ENCODE measurements at places on chromosomes 7 and 10. TPM values are rescaled to one million over a fixed set of nuclear protein-coding genes. Genes with fewer than 3 reads are reported as not detected.

DNA sequence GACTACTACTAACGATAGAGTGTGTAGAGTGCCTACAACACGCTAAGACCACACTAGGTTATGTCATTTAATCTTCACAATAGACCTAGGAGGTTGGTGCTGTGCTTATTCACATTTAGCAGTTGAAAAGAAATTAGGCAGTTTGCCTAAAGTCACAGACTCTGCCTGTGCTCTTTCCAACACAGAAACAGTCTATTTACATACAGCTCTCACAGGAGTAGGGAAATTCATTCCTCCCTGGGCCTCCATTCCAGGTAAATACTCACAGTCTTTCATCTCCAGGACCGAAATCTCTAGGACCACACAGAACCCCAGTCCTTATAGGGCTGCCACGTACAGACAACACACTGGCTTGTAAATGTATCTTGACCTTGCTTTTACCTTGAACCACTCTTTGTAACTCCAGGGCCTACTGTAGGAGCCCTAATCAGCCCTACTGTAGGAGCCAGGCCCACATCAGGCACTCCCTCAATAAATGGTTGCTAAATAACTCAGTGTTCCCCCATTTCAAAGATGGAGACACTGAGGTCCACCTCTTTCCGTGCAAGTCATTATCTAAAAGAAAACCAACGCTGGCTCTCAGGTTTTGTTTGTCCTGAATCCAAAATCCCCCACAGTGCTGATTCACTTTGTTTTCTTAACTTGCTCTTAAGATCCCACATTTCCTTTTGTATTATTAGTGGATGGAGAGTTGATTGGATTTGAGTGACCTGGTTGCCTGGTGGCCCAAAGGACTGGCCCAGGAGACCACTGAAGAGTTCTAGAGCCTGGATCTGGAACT is 146.9 kb downstream of the KCNMA1 start:
- H3K27me3 ChIP-seq = peaks cover 3% of the 10 kb centered on the region
- H3K4me3 ChIP-seq = no peak overlapping the region
- no peak for DNase-seq
- no peaks in the 10 kb centered on the region for H3K36me3 ChIP-seq

GRCh38 chr7:112112822-112113255 is 93.4 kb downstream of the DOCK4 start:
- peaks cover 2% of the 10 kb centered on the region for H3K27me3 ChIP-seq
- no peak overlapping the region for H3K4me3 ChIP-seq
- H3K36me3 ChIP-seq = no peaks in the 10 kb centered on the region
- H3K27ac ChIP-seq = no peak overlapping the region
- no peak for DNase-seq
- no peaks in the 10 kb centered on the region for H3K4me1 ChIP-seq

DNA sequence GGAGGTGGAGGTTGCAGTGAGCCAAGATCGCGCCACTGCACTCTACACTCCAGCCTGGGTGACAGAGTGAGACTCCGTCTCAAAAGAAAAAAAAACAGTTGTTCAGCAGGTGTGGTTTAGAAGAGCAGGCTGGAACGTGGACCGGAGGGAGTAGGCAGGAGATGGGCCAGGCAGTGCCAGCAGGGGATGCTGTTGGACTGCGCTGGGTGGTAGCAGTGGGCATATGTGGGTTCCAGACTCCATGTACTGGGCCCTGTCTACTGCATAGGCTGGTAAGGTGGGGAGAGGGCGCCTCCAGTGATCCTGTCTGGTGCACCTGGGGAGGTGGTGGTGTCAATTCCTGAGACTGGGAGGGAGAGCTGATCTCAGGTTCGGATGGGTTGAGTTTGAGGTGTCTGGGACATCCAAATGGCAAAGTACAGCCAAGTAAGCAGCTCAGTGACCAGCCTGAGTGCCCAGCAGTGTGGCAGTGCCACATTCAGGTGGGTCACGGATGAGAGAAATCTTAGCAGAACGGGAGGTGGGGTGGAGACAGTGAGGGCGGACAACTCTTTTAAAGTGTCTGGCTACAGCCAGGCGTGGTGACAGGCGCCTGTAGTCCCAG is 25.9 kb downstream of the SFXN4 start:
- DNase-seq = peak; percentile 63
- peaks cover 21% of the 10 kb centered on the region for H3K4me1 ChIP-seq
- H3K27me3 ChIP-seq = no peaks in the 10 kb centered on the region
- peaks cover 17% of the 10 kb centered on the region for H3K36me3 ChIP-seq

- H3K4me1 ChIP-seq = no peaks in the 10 kb centered on the region
- H3K4me3 ChIP-seq = no peak overlapping the region
- H3K36me3 ChIP-seq = no peaks in the 10 kb centered on the region
Measured at GRCh38 chr10:123462246-123462645, 203.9 kb upstream of the GPR26 start.

DNA sequence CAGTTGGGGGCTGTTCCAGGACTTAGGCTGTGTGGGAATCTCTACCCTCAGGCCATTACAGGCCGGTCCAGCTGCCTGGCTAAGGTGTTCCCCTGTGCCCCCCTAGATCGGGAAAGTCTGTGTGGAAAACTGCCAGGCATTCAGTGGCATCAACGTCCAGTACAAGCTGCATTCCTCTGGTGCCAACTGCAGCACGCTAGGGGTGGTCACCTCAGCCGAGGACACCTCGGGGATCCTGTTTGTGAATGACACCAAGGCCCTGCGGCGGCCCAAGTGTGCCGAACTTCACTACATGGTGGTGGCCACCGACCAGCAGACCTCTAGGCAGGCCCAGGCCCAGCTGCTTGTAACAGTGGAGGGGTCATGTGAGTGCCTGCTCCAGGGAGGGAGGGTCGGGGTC is 27.1 kb upstream of the CSGALNACT2 start:
- peaks cover 8% of the 10 kb centered on the region for H3K4me1 ChIP-seq
- no peaks in the 10 kb centered on the region for H3K36me3 ChIP-seq
- no peak overlapping the region for H3K4me3 ChIP-seq
- no peak overlapping the region for H3K27ac ChIP-seq

The TBX20 gene
- total RNA-seq = not detected

DNA sequence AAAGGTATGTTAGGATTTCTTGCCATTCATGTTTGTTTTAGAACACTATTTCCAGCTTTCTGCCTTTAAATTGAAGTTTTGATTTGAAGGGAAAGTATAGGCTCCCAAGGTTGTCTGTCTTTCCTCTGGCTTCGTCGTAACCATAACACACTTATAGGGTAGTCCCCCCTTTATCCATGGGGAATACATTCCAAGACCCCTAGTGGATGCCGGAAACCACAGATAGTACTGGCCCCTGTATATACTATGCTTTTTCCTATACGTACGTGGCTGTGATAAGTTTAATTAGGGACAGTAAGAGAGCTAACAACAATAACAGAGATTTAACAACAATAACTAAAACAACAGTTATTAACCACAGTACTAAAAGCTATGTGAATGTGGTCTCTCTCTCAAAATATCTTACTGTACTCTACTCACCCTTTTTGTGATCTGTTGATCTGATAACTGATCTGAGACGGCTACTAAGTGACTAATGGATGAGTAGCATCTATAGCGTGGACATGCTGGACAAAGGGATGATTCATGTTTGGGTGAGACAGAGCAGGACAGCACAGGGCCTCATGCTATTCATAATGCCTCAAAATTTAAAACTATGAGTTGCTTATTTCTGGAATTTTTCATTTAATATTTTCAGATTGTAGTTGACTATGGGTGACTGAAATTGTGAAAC is 273.1 kb downstream of the AUTS2 start:
- no peak for DNase-seq
- H3K27ac ChIP-seq = no peak overlapping the region
- H3K27me3 ChIP-seq = no peaks in the 10 kb centered on the region
- H3K4me3 ChIP-seq = no peak overlapping the region

GRCh38 chr10:34187201-34187600 is 627.9 kb downstream of the PARD3 start:
- DNase-seq = no peak
- H3K27me3 ChIP-seq = no peaks in the 10 kb centered on the region
- no peaks in the 10 kb centered on the region for H3K4me1 ChIP-seq
- no peaks in the 10 kb centered on the region for H3K36me3 ChIP-seq
- H3K27ac ChIP-seq = no peak overlapping the region

DNA sequence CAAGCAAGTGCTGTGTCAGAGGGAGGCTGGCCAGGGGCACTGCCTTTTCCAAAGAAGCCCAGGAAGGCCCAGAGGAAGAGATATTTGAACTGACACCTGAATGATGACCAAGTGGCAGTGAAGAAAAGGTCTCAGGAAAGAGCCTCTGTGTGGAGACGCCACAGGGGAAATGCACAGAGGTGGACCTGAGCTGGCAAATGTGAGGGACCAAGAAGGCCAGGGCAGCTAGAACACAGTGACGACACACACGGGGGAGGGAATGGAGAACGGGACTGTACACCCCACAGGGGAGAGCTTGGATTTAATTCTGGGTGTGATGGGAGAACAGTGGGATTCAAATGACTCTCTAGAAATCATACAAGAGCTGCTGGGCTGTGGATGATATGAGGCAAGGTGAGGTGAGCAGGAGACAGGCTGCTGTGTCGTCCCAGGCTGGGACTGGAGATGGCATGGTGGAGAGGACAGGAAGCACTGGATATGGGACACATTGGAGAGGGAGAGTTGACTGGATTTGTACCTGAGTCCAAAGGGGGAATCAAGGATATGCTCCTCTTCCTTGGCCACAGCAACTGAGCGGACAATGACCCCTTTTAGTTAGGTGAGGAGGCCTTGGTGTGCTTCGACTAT is 84.2 kb upstream of the DDC start:
- DNase-seq = no peak
- H3K27me3 ChIP-seq = peaks cover 6% of the 10 kb centered on the region
- H3K4me1 ChIP-seq = peaks cover 10% of the 10 kb centered on the region
- H3K4me3 ChIP-seq = no peak overlapping the region

DNA sequence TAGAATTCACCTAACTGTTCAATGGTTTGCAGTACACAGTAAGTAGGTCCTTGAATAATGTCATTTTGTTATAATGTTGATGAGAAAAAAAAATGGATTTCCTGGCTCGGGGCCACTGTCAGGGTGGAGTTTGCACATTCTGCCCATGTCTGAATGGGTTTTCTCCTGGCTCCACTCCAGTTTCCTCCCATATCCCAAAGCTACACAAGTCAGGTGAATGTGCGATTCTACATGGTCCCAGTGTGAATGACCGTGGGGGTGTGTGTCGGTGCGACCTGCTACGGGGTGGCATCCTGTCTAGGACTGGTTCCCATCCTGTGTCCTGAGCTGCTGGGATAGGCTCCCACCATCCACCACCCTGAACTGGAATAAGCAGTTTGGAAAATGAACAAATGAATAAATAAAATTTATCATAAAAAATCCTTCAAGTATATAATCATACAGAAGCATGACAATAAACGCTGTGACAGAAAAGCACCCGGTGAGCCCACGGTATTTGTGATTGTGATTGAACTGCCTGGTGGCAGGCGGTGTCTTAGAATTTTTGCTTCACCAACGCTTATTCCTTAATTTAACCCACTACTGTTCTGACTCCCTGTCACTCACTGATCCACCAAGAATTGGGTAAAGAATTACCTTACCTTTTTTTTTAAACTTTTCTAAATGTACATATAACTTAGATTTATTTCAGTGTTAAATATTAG is 114.1 kb downstream of the ICA1 start:
- peaks cover 7% of the 10 kb centered on the region for H3K36me3 ChIP-seq
- no peaks in the 10 kb centered on the region for H3K27me3 ChIP-seq
- no peak for DNase-seq
- no peak overlapping the region for H3K4me3 ChIP-seq

The MARVELD1 gene
- total RNA-seq = 3.3 TPM

DNA sequence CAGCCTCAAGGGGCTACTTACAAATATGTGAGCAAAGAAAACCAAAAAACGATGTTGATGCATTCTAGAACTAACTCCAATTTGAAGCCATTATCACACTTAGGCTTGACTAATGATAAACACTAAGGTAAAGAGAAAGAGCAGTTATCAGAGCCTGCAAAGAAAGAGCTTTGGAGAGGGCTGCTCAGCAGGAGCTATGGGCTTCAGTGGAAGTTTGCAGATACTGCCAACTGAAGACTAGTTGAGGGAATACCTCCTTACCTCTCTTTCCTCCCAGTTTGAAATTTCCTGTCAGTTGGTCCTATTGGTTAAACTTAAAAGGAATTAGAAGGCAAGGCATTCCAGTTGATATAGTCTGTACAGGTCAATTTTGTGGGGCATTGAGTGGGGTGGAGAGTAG is 498.1 kb upstream of the POT1 start:
- no peak overlapping the region for H3K27ac ChIP-seq
- DNase-seq = no peak
- no peaks in the 10 kb centered on the region for H3K36me3 ChIP-seq
- H3K4me3 ChIP-seq = no peak overlapping the region

GRCh38 chr10:1882180-1882579 is 144.9 kb upstream of the ADARB2 start:
- H3K36me3 ChIP-seq = no peaks in the 10 kb centered on the region
- DNase-seq = no peak
- H3K4me1 ChIP-seq = no peaks in the 10 kb centered on the region
- H3K27me3 ChIP-seq = no peaks in the 10 kb centered on the region

The HMX3 gene
- total RNA-seq = not detected

DNA sequence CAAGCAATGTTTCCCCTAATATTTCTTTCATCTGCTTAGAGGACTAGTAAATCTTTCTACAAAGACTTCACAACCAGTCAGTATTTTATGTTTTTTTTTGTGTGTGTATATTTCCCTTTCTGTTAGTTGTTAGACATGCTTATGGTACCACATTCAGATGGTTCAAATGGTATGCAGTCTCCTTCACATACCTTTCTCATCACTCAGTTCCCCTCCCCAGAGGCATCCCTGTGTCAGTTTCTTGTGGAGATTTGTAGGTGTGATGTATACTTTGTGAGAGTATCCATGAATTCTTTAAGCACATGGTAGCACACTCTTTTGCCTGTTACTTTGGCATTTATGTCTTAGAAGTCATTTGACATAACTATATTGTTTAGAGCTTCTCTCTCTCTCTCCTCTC is 4.4 kb downstream of the ZNF485 start:
- H3K36me3 ChIP-seq = peaks cover 67% of the 10 kb centered on the region
- H3K27ac ChIP-seq = no peak overlapping the region
- H3K4me1 ChIP-seq = peaks cover 14% of the 10 kb centered on the region

The KLF14 gene
- not detected for total RNA-seq

DNA sequence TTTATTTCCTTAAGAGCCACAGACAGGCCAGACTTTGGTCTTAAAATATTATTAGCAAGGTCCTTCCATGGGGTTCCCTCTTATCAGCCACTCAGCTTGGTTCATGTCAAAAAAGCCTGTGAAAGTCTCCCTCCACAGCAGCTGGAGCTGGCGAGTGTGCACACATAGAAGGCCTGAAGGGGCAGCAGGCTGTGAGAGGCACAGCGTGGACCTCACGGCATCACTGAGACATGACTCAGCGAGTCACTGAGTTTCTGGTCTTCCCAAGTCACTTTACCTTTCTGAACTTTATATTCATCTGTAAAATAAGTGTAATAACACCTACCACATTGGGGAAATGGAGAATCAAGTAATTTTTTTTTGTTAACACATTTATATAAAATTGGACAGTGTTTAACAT is 8.7 kb downstream of the TAF3 start:
- H3K4me3 ChIP-seq = no peak overlapping the region
- H3K27me3 ChIP-seq = no peaks in the 10 kb centered on the region
- peaks cover 22% of the 10 kb centered on the region for H3K36me3 ChIP-seq
- DNase-seq = no peak
- no peak overlapping the region for H3K27ac ChIP-seq

Data from activated naive CD8-positive, alpha-beta T cell treated with anti-CD3 and anti-CD28 coated beads, Interleukin-2, amount 10 ng/mL, durations not matched to agents 7 days and 5 days (primary cell).